ENCODE measurements at places on chromosomes 1 and 21.

- DNase-seq = no peak
Observed at GRCh38 chr1:24535021-24535424, 20.9 kb upstream of the NCMAP start.

GRCh38 chr1:158941317-158941716 is 10.0 kb downstream of the PYHIN1 start:
- DNase-seq = no peak

DNA sequence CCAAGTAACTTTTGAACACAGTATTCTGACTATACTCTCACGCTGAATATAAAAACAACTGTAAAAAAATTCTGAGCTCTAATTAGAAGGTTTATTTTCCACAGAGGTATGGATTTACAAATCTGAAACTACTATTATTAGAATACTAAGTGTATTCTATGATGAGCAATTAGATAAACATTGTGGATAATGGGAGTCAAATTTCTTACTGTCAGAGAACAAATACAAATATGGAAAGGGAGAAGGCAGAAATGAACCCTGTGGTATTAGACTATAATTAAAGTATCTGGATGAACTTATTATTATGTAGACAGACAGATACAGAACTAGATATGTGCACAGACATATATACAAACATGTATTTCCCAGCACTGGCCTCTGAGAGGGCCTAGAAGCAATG is 22.6 kb downstream of the ALDH9A1 start:
- no peak for DNase-seq

GRCh38 chr21:17726047-17726829 is 92.9 kb downstream of the C21orf91 start:
- DNase-seq = no peak

GRCh38 chr1:161196521-161197451 is 2.1 kb downstream of the ADAMTS4 start:
- peak; percentile 65 for DNase-seq

DNA sequence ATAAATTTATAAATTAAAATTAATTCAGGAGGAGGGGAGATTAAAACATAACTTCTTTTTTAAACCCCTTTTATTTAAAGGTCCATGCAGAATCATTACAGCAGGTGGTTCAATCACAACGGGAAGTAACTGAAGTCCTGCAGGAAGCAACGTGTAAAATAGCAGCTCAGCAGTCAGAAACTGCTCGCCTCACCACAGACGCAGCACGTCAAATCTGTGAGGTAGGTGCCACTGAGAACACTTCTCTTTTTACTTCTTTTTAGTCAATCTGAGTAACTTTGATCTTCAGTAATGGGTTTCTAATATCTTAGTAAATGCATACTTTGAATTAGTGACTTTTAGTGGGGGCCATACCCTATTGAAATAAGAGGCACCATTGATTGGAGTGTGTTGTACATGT is 87.0 kb downstream of the CEP350 start:
- no peak for DNase-seq

DNA sequence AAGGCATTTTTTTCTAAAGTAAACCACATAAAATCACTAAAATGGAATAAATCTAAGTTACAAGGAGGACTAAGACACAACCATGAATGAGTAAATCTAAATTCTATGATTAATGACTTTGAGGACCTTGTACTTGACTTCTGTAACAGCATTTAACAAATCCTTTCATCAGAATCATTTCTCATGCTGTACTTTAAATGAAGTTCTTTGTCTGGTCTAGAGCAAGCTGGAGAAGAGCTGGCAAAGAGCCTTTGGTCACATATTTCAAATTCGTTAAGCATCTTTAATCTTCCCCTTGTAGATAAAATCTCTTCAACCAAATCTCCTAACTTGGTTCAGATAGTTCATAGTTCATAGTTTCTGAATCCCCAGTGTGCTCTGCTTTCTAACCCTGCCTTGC is 405.4 kb downstream of the PTPRC start:
- no peak for DNase-seq

DNA sequence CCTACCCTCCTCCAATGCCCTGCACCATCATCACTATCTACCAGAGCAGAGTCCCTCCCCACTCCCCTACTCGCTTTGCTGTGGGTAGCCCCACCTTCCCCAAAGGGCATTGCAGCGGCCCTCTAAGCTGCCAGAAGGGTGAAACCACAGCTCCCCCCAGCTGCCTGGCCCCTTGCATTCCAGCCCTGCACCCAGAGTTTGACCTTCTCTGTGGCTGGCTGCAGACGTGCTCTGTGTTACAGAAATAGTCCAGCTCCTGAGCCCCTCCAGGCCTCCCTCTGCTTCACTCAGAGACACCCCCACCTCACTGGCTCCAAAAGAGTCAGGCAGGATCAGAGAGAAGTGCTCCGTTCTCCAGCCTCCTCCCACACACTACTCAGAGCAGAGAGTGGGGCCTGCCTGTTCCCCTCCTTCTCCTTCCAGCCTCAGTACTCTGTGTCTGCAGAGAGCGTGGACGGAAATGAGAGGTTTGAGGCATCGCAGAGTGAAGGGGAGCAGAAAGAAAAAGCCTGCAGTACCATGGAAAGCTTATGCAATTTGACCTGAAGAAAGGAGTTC is 63.2 kb downstream of the PLEKHA6 start:
- DNase-seq = peak; percentile 51

DNA sequence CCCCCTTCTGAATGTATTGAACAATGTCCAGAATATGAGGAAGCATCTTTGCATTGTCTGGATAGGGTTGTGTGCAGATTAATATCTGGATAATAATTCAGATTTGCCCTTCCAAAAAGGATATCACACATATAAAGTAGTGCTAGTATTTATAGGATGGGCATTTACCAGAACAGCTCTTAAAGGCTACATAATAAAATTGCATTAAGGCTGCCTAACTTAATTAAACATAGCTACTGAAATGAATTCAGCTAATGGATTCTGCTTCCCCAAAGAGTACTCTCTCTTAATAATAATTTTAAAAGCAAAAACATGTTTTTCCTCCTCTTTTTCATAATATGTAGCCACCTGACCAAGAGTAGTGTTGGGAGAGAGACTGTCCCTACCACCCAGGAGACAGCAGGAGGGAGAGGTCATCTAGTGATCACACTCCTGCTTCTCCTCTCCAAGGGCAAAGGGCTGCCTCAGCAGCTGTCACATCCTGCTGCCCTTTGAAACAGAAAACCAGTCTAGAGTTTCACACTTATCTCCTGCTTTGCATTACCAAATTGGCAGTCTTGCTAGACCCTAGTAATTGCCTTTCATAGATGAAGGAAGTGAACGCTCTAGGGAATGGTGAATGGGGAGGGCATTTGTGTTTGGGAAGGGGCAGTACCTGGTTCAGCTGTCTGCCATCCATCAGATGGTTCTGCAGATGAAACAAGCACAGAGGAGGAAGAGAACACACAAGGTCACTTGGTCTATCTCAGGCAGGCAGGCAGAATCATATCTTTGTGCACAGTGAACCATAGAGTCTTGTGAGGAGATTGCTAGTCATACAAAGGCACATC is 29.3 kb upstream of the DDAH1 start:
- no peak for DNase-seq

GRCh38 chr1:192158181-192158580 is at the start of gene RGS18:
RGS18 (plus strand) TSS chr1:192158462; CDS start chr1:192158638, 176 bp downstream.
- no peak for DNase-seq

Data from astrocyte of the spinal cord (primary cell).